Left lung (tissue), 14 donors: ENCODE measurements at places on chromosomes 7 and 10. TPM values are rescaled to one million over a fixed set of nuclear protein-coding genes. Genes with fewer than 3 reads are reported as not detected.

TAS2R5 gene
- 2.0 TPM for total RNA-seq

GRCh38 chr10:80055760-80056159, 22.7 kb upstream of the TMEM254 start:
- no peak overlapping the region for H3K27ac ChIP-seq
- H3K36me3 ChIP-seq: no peaks in the 10 kb centered on the region
- H3K4me3 ChIP-seq: no peak overlapping the region
- H3K27me3 ChIP-seq: no peaks in the 10 kb centered on the region
- no peak for DNase-seq

DNA sequence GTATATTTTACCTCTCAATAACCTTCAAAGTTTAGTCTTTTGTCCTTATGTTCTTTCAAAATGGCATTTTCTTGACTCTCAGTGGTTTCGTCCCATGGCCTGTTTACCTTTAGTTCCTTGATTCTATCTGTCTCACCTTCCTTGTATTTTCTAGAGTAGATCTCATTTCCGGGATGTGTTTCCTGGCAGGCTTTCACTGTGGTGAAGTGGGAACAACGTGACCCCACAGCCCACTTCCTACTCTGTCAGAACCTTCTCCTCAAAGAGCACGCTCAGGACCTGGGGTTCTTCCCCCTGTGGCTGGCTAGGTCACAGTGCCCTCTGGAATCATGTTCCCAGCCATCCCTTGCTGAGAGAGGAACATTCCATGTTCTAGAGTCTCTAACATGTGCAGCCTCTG, 129.9 kb upstream of the ZNF32 start:
- H3K4me1 ChIP-seq: no peaks in the 10 kb centered on the region
- H3K27me3 ChIP-seq: no peaks in the 10 kb centered on the region
- no peak for DNase-seq
- H3K4me3 ChIP-seq: no peak overlapping the region

DNA sequence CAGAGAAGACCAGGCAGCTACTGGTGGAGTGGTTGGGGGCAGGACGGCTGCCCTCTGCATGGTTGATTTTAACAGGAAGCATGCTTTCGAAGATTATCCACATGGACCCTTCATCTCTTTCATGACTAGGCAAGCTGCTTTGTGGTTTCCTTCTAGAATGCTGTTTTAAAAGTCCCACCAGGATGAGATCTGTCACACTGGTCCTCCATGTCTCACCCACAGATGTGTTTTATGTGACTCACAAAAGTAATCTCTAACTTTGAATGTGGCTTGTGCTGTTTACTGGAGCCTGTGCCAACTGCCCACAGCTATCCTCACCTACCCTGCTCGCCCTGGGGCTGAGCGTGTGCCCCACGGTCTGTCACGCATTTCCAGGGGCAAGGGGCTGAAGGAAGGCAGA, 188.8 kb downstream of the GFRA1 start:
- no peak for DNase-seq
- H3K36me3 ChIP-seq: no peaks in the 10 kb centered on the region
- H3K27ac ChIP-seq: no peak overlapping the region
- no peaks in the 10 kb centered on the region for H3K4me1 ChIP-seq
- H3K27me3 ChIP-seq: no peaks in the 10 kb centered on the region

GRCh38 chr7:127620406-127621233, 2.7 kb upstream of the PAX4 start:
- DNase-seq: no peak
- no peaks in the 10 kb centered on the region for H3K4me1 ChIP-seq
- H3K27me3 ChIP-seq: peaks cover 17% of the 10 kb centered on the region

GRCh38 chr10:43055991-43056567, 20.8 kb upstream of the RET start:
- peak; percentile 19 for DNase-seq
- H3K4me3 ChIP-seq: no peak overlapping the region
- H3K4me1 ChIP-seq: no peaks in the 10 kb centered on the region
- no peaks in the 10 kb centered on the region for H3K36me3 ChIP-seq

GRCh38 chr7:26626156-26626555, 238.2 kb downstream of the SKAP2 start:
- no peaks in the 10 kb centered on the region for H3K4me1 ChIP-seq
- no peak for DNase-seq
- no peak overlapping the region for H3K27ac ChIP-seq
- no peaks in the 10 kb centered on the region for H3K36me3 ChIP-seq
- H3K4me3 ChIP-seq: no peak overlapping the region
- no peaks in the 10 kb centered on the region for H3K27me3 ChIP-seq
